Fibroblast of mammary gland (primary cell): ENCODE measurements at places on chromosomes 3 and 15.
A peak's percentile ranks its signal among the peaks of the same experiment; 100 is the strongest.

DNA sequence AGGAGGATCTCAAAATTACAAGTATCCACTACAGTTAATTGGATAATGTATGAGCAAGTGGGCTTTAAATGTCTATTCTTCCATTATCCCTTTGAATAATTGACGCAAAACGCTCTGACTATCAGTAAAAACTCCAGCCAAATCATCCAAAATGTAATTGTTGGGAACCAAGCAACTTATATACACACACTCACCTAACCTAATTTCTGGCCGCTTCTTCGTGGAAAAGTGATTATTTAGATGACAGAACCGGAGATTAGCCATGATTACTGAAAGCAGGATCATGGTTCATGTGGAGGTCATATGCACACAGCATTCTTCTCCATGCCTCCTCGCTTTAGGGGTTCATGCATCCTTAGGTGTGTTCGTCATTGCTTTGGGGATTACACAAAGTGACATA is 992.4 kb downstream of the NAALADL2 start:
- DNase-seq = no peak

DNA sequence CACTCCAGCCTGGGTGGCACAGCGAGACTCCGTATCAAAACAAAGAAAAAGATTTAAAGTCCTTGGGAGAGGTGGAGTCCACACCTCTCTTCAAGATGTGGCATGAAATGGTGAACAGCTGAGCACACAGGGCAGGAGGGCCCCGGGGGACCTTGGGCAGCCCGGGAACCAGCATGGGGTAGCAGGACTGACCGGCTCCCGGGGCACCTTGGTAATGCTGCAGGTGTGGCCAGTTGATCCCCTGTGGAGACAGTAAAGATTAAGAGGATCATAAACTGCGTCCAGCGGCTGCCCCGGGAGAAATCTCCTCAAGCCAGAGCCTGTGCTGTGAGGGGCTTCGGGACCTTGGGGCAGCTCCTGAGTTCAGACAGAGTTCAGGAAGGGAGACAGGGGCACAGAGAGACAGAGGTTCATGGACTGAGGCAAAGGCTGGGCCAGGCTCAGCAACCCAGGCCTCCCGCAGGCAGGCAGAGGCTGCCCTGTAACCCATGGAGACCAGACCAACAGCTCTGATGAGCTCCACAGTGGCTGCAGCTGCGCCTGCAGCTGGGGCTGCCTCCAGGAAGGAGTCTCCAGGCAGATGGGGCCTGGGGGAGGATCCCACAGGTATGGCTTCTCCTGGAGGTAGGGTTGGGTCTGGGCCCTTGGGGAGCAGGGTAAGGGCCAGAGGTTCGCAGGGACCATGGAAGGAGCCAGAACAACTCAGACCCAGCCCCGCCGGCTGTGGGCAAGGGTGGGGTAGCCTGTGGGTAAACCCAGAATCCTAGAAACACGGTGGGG is at the start of gene NR2E3:
Gene NR2E3 (plus strand): TSS at position 299 of the 780 bp plus-strand sequence. CDS start 190 bp downstream, at position 489.
- DNase-seq = no peak

DNA sequence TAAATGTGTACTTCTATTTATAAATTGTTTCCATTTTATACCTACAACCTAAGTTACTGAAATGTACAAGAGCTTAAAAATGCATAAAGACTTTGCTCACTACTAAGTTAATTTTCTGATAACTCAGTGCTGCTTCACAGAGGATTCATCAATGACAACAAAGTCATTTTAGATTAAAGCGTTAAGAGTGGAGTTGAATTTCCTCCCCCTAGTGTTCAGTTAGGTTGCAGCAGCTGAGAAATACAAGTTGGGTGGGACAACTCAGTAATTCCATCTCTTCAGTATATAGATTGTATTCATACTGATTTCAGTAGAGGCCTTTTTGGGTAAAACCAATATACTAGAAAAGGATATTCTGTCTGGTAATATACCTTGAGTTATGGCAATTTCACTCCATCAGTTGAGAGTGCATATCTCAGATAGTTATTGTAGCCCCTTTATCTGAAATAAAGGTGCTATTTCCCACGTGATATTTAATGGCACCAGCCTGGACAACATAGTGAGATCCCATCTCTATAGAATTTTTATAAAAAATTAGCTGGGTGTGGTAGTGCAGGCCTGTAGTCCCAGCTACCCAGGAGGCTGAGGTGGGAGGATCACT is 6.9 kb upstream of the RPL35A start:
- DNase-seq = peak; percentile 67

GRCh38 chr3:13133471-13133981 is 60.3 kb upstream of the IQSEC1 start:
- no peak for DNase-seq

GRCh38 chr3:133369068-133369440 is 30.8 kb upstream of the BFSP2 start:
- no peak for DNase-seq
